ENCODE measurements at places on chromosomes 5 and 9.

GRCh38 chr5:31692561-31693221 lies 53.8 kb downstream of the PDZD2 start:
- DNase-seq: no peak

DNA sequence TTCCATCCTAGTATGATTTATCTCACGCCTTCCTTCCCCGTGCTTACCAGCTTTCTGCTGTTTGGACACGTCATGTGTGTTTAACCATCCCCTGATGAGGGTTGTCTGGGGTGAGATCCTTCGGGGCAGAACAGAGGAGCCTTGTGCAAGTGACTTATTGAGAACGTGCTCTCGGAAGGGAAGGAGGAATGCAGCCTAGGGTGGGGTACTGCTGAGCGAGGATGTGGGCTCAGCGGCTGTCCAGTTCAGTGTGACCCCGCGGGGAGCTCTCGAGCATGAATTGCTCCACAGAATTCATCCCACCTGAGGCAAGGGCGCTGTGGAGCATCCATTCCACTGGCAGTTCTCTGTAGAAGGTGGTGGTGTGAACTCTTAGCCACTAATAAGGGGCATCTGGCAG lies 4.0 kb downstream of the MYOZ3 start:
- DNase-seq: no peak

GRCh38 chr5:136236479-136237083 lies 43.6 kb upstream of the SMIM32 start:
- DNase-seq: no peak

GRCh38 chr5:5116956-5117355 lies 23.2 kb upstream of the ADAMTS16 start:
- no peak for DNase-seq

DNA sequence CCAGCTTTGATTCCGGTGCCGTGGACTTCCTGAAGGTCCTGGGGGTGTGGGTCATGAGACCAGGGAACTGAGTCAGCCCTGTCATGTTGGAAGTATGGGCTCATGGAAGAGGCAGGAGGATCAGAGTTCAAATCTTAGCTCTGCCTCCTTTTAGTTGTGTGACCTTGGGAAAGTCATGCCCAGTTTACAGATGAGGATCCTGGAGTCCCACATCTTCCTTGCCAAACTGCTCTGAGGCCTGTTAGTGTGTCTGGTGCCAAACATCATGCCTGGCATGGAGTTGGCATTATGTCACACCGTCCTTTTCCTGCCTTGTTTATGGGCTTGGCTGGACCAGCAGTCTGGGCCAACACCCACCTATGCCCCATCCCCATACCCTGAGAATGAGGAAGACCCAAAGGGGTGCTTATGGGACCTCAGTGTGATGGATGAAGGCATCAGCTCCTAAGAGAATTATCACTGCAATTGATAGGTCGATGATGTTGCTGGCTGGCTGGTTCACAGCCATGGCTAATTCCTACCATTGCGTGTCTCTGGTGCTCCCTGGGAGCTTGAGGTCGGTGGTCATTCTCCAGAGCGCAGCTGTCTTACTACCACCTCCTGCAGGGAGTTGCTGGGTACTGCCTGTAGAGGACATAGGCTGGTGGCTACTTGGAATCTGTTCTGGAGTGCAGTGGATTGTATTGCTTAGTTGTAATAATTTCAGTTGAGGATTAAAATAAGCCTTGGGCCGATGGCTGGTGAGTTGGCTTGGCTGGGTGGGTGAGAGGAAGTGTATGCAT lies 140.5 kb upstream of the PITX1 start:
- no peak for DNase-seq

DNA sequence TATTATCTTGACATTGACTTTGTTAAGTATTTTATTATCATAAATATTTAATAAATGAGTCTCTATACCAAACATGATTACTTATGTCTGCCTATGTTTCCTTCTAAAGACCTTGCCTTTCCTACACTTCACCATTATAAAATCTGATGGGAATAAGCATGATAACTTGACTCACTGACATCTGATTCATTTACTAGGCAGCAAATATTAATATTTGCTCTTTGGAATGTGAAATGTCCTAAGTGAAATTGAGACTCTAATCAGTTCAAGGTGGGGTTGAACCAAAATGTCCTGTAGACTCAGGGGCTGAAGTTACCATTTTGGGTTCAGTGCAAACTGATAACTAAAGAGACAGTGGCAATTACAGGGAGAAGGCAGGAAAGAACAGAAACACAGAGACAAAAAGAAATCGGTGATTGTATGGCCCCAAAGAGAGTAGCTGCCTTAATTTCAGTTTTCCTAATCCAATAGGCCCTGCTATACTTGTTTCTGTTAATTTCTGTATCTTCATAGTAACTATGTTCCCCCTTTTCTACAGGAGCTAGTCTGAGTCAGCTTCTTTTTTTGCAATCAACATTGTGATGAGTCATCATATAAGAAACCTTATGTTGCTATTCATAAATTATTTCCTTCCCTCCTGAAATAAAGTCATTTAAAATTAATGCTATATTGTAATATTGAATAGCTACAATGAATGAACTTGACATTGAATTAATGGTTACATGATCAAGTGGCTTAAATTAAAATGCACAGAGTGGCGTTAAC lies 296.8 kb downstream of the PDE4D start:
- no peak for DNase-seq

GRCh38 chr5:130885691-130886090 lies 279.4 kb downstream of the HINT1 start:
- DNase-seq: no peak

DNA sequence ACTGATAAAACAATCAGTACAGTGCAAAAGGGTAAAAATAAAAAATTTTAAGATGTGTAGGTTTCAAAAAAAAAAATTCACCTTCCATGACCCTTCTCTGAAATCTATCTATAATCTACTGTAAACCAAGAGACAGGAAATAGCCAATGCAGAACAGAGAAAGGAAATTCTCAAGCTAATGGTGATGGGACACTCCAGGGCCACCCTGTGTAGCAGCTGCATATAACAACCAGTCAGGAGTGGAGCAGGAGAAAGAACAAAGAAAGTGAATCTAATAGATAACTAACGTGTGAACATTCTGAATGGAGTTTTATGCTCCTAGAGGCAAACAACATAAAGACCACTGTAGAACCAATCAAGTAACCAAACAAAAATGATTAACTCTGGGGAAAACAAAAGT lies 16.6 kb downstream of the SPTLC1 start:
- no peak for DNase-seq

DNA sequence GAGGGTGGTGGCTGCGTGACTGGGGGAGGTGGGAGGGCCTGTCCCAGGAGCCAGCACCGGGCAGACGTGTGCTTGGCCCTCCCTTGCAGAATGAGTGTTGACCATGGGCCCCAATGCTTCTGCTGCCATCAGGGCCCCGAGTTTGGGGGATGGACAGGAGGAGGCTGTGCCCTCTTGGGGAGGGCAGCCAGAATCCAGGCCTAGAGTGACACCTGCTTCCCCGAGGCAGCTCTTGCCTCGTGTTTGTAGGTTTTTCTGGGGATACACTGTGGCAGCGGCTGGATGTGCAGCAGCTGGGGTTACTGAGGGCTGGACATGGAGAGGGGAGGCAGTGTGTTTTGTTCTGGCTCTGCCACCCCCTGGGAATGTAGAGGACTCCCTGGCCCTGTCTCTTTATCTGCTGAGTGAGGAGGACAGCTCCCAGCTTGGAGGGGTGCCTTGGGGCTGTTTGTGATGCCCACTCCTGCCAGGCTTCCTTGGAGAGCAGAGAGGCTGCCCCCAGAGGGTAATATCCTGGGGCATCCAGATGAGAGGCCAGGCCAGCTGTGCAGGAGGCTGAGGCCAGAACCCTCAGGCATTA lies 22.7 kb downstream of the WNK2 start:
- DNase-seq: no peak

- DNase-seq: no peak
These were observed 560.2 kb upstream of the CDH9 start for GRCh38 chr5:27598576-27598975.

DNA sequence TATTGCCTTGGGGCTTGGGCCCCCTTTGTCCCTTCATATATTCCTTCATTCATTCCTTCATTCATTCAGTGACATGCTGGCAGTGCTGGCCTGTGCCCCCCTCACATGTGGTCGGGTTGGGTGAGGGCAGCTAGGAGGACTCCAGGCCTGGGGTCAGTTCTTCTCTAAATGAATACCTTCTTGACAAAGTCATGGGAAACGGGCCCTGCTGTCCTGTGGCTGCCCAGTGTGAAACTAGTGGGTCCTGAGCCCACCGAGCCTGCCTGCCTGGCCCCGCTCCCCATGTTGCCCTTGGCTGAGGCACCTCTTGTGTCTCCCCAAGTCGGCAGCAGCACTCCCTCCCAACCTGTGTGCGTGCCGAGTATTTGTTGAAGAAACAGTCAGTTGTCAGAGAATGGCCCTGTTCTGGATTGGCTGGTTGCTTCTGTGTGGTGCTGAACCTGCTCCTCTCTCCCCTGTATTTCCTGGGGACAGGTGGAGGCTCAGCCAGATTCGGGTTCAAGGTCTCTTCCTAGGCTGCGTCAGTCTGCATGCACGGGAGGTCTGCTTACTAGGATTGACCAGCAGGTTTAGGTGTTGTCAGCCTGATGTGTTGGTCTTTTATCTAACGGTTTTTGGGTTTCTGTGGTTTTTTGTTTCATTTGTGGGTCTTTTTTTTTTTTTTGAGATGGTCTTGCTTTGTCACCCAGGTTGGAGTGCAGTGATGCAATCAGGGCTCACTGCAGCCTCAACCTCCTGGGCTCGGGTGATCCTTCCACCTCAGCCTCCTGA lies 3.0 kb upstream of the CEL start:
- DNase-seq: no peak

GRCh38 chr5:10595672-10596309 lies 31.9 kb downstream of the ANKRD33B start:
- DNase-seq: no peak

DNA sequence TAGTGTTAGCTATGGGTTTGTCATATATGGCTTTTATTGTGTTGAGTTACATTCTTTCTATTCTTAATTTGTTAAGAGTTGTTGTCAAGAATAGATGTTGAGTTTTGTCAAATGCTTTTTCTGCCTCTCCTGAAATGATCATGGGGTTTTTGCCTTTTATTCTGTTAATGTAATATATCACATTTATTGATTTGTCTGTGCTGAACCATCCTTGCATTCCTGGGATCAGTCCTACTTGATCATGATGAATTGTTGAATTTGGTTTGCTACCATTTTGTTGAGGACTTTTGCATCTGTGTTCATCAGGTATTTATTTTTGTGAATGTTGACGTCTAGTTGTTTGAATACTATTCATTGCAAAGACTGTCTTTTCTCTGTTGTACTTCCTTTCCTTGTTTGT lies 23.9 kb downstream of the RIC1 start:
- DNase-seq: no peak

- no peak for DNase-seq
These were observed 828 bp upstream of the TRIO start for GRCh38 chr5:14142202-14142826.

DNA sequence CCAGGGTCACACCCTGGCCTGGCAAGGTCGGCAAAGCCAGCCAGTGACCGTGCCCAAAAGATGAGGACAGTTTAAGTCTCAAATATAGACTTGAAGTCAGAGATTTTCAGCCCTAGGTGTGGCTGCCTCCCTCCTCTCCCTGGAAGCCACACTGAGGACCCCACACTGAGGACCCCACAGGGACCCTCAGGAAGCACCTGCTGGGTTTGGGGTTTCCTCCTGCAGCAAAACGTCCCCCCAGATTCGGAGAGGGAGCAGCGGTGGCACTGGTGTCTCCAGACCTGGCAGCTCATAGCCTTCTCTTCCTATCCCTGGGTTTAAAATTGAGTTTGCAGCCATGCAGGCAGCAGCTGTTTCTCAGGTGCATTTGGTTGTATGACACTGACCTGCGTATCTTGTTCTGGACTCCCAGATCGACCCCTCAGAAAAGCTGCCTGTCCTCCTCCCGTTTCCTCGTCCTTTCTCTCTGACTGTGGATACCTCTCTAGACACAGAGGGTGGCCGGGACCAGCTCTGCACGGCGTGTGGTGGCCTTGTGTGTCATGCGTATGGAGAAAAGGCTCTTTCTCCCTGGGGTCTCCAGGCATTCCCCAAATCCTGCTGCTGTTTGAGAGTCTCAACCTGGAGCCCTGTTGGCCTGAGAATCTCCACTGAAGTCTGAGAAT lies 36.6 kb downstream of the MRPL36 start:
- no peak for DNase-seq

DNA sequence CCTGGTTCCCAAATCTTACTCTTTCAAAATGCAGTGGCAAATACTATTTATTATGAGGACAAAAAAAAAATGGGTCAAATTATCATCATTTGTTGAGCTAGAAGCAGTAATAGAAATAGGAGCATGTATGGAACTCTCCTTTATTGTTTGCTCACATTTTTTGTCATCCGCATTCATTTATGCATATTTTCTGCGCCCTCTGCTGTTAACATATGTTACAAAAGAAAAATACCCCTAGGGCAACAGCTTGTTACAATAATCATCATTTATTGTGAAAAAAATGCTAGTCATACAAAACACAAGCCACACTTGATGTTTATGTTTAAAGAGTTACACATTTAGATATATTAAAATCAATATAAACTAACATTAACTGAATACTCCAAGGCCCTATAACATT lies 328.2 kb downstream of the TUSC1 start:
- no peak for DNase-seq

DNA sequence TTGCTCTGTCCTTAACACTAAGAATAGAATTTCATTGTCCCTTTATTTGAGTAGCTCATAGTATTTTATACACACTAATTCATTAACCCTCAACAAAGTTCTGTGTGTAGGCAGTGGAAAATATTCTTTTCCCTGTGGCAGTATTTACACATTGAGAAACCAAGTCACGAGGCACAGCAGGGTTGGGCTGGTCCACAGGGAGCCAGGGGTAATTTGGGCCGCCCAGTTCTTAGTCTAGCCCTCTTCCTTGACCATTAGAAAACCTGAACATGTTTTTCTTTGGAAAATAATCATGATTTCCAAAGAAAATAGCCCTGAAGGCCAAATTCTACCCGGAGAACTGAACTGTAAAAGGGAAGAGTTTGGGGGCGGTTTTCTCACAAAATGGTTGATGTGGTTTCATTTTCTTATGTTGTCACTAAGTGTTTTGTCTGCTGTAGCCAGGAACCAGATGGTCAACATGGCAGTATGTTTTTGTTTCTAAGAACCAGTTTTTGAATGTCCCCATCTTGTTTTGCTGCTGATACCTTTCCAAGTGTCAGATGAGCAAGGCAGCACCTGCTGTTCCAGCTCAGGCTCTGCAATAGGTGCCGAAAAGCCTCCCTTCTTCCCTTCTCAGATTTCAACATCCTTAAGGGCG lies 29.6 kb downstream of the ARHGEF28 start:
- DNase-seq: no peak

- peak; percentile 19 for DNase-seq
These were observed 2.1 kb downstream of the ANP32B start for GRCh38 chr9:97985058-97985861.

- DNase-seq: no peak
These were observed 79.8 kb downstream of the TNC start for GRCh38 chr9:115038178-115038577.

GRCh38 chr5:173891308-173892116 lies 3.4 kb downstream of the CPEB4 start:
- no peak for DNase-seq

- no peak for DNase-seq
These were observed 6.6 kb downstream of the PCDH12 start for GRCh38 chr5:141951332-141951781.

All from stimulated activated CD8-positive, alpha-beta memory T cell treated with anti-CD3 and anti-CD28 coated beads, Interleukin-15, amount 100 ng/mL, for 4 hours (primary cell).